ENCODE measurements at places on chromosomes 1 and 21.

GRCh38 chr1:203100516-203100869, 14.7 kb upstream of the MYOG start:
- no peak for DNase-seq

DNA sequence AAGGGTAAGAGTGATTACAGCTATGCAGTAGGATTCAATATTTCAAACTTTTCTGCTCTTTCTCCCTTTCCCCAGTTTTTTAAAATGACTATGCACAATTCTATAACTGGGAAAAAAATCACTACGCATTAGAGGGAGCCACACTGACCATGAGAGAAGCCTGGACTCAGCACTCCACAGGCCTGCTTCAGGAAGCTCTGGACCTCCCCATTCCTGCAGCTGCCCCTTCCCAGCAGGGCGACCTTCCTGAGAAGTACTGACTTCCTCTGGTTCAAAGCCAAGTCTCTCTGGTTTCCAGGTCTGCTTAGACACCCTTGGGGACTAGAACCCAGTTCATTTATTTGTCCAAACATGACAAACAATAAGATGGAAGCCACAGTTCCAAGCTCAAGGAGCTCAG, 42.0 kb upstream of the CLSTN1 start:
- no peak for DNase-seq

DNA sequence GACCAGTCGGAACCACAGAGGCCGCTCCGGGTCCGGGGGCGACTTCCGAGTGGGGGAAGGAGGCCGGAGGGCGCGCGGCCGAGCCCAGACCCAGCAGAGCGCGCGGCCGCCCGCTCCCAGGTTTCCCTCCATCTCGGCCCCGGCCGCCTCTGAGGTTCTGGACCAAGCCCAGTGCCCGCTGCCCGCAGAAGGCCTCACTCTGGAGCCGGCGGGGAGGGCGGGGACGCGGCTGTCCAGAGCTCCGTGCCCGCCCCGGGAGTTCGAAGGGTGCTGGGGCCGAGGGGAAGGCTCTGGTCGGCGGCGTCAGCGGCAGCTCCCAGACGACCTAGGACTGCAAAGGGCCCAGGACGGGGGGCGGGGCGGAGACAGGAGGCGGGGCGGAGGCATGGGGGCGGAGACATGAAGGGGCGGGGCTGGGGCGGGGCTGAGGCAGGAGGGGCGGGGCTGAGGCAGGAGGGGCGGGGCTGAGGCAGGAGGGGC, 48.0 kb upstream of the SLC19A1 start:
- peak; percentile 69 for DNase-seq

DNA sequence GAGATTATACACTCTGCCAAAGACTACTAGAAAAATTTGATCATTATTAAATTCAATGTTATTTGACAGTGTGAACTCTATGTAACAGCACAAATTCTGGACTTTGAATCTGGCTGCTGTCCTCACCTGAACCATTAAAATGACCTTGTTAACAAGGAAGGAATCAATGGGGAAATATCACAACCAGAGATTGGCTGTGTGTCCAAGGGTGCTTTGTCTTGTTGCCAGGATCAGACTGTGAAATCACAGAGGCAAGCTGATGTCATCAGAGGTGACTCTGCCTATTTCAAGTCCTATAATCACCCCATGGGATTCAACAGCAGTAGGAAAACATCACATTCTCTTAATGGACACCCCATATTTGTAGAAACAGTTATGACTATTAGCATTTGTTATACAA, 46.8 kb downstream of the ADAMTS5 start:
- DNase-seq: no peak
